ENCODE measurements at places on chromosomes 16 and 17. TPM values are rescaled to one million over a fixed set of nuclear protein-coding genes. Genes with fewer than 3 reads are reported as not detected.
A peak's percentile ranks its signal among the peaks of the same experiment; 100 is the strongest.

LGALS9C gene
- not detected for total RNA-seq

DRC3 gene
- total RNA-seq, result 0.33 TPM

SLC12A3 gene
- not detected for total RNA-seq

GRCh38 chr17:82228278-82228841 is 482 bp upstream of the SLC16A3 start:
- peak; percentile 33 for DNase-seq
